ENCODE measurements at places on chromosomes 7 and 10.
A peak's percentile ranks its signal among the peaks of the same experiment; 100 is the strongest.

DNA sequence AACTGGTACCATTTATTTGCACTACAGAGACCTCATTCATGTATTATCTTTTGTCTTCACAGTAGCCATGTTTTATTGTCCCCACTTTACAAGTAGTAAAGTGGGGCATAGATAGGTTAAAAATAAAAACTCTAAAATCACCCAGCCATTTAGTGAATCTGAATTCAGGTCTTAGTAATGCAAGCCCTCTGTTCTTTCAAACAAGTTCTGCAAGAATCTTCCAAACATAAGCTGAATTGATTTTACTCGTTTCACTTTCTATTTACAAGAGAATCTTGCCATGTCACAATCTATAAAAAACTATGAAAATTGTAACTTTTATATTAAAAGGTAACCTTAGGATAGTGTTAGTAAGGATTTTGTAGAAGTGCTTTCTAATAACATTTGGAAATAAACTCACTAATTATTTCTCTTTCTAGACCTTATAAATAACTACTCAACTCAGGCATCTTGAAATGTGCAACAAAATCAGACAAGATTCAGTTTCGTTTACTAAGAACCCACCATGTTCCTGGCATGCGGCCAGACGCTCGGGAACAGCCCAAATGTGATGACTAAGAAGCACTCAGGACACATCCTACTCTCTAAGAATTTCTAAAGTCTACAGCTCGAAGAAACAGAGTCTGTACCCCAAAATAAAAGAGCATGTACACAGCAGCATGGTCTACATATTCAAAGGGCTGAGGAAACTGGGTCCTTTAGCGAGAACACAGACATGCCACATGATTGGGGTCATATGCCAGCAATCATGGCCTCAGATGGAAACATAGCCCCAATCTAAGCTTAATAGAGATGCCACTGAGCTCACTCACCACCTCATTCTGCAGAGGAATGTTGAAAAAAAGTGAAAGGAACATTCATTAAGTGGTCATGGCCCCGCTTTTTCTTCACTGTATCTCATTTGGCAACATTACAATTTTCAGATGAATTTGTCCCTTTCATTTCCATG is 167.6 kb downstream of the AMPH start:
- no peak overlapping the region for H3K27ac ChIP-seq
- no peaks in the 10 kb centered on the region for H3K27me3 ChIP-seq
- no peak overlapping the region for H3K4me3 ChIP-seq
- H3K4me1 ChIP-seq: no peaks in the 10 kb centered on the region

GRCh38 chr10:87578160-87578841 is 73.6 kb downstream of the MINPP1 start:
- no peak for DNase-seq
- H3K4me3 ChIP-seq: no peak overlapping the region
- no peak overlapping the region for H3K27ac ChIP-seq
- no peaks in the 10 kb centered on the region for H3K36me3 ChIP-seq

DNA sequence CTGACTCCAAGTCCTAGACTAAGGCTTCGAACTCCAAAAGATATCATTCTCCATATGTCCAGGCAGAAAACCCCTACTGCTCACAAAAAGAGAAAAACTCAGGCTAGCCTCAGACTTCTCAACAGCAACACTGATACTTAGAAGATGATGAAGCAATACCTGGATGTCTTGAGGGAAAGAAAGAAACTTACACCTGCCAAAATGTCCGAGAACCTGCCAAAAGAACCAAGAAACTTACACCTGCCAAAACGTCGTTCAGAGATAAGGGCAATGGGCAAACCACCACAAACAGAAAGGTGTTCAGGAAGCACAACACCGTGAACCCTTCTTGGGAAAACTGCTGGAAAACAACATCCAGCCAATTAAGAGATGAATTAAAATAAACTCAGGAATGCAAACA is 15.3 kb downstream of the ABLIM1 start:
- H3K27me3 ChIP-seq: no peaks in the 10 kb centered on the region
- peaks cover 19% of the 10 kb centered on the region for H3K4me1 ChIP-seq
- no peak overlapping the region for H3K27ac ChIP-seq

DNA sequence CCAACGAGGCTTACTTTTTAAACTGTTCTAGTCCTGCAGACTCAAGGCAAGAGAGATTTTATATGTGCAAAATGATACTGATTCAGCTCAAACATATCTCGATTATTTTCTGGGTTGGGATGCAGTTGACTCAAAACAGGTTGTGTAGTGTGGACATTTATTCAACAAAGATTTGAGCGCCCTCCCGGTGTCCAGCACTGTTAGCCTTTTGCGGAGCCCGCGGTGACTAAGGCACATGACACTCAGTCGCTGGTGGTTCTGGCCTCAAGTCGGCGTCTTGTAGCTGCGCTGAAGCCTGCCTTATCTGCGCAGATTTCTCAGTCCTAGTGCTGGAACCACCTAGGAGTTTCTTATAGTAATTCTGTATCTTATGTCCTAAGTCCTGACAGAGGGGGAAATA is 938 bp upstream of the CADPS2 start:
- peak overlapping the region; percentile 73 for H3K4me3 ChIP-seq
- no peaks in the 10 kb centered on the region for H3K36me3 ChIP-seq
- DNase-seq: no peak
- H3K27me3 ChIP-seq: peaks cover 23% of the 10 kb centered on the region

DNA sequence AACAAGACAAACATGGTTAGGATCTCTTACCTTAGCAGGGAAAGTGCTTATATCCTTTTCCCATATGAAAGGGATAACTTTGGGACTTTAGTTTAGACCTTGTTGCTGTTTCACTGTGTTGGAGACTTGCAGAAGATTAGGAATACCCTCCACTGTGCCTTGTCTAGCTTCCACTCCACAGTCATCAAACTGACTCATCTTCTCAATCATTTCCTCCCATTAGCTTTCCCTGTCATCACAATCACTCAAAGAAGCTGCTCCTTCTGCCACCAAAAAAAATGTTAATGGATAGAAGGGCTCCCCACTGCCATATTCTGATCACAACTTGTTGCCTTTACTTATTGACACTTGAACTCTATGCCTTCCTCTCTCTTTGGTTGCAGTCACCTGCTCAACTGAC is 16.8 kb downstream of the GNG11 start:
- H3K4me1 ChIP-seq: no peaks in the 10 kb centered on the region
- H3K4me3 ChIP-seq: no peak overlapping the region
- DNase-seq: no peak
- no peaks in the 10 kb centered on the region for H3K36me3 ChIP-seq
- peaks cover 4% of the 10 kb centered on the region for H3K27me3 ChIP-seq

- DNase-seq: no peak
- H3K27me3 ChIP-seq: peaks cover 5% of the 10 kb centered on the region
- peaks cover 10% of the 10 kb centered on the region for H3K4me1 ChIP-seq
- H3K36me3 ChIP-seq: no peaks in the 10 kb centered on the region
Observed at GRCh38 chr7:156927571-156928405, 21.7 kb upstream of the NOM1 start.

DNA sequence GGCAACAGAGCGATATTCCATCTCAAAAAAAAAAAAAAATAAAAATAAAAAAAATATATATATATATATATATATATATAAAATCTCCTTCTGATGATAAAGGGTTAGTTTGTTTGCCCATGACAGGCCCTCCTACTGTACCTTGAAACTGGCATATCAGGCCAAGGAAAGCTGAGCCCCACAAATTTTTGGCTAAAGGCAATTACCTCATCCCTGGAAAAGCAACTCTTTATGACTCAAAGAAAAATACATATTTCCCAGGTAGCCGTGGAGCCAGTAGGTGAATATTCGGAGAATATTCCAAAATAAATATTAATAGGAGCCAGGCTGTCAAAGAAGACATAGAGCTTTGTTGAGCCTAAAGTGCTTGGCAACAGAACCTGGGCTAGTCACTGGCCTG is 245.1 kb downstream of the GALNT17 start:
- no peaks in the 10 kb centered on the region for H3K36me3 ChIP-seq
- no peaks in the 10 kb centered on the region for H3K27me3 ChIP-seq
- H3K4me3 ChIP-seq: no peak overlapping the region

DNA sequence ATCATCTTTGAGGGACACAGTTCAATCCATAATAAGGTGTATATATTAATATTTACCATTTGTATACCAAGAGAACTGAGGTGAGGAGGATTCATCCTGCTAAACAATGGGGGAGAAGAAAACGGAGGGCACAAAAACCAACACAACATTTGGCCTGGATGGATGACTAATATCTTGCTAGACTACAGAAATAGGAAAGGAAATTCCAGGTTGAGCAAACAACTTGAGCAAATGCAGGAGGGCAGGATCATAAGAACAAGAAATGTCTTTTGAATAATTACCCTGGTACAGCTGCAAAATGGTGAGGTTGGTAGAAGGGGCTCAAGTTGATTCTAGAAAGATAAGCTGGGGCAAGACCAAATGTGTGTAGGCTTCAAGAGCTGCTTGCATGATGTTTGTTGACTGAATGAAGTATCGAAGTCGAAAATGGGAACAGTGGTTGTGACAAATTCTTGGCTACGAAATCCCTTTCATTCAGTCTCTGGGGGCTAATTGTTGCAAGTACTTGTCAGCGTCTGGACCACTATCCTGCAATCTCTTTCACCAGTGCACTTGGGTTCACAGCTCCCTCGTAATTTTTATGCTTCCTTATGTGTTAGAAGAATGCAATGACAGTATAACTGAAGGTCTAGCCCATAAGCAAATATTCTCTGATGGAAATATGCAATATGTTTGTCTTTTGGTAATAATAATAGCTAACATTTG is 176.2 kb downstream of the PTEN start:
- H3K27ac ChIP-seq: no peak overlapping the region
- no peaks in the 10 kb centered on the region for H3K27me3 ChIP-seq
- no peaks in the 10 kb centered on the region for H3K36me3 ChIP-seq
- H3K4me3 ChIP-seq: no peak overlapping the region
- no peak for DNase-seq

- H3K4me1 ChIP-seq: no peaks in the 10 kb centered on the region
- no peak overlapping the region for H3K4me3 ChIP-seq
- DNase-seq: no peak
- H3K27me3 ChIP-seq: no peaks in the 10 kb centered on the region
- no peaks in the 10 kb centered on the region for H3K36me3 ChIP-seq
- H3K27ac ChIP-seq: no peak overlapping the region
Observed at GRCh38 chr7:155992107-155992506, 179.8 kb upstream of the SHH start.

DNA sequence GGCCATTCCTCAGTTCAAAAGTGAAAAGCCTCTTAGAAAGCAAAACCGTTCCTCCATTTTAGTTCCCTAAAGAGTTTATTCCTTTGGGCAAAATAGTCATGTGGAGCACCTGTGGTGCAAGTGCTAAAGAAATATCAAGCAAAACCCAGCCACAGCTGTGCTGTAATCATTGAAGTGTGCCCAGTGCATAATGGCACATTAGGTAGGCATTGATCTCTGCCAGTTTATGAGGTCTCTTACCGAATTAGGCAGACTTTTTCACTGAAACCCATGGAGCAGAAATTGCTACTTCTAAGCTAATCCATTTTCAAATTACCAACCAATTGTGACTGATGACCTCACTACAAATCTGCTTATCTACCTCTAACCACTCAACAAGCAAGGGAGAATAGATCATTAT is 97.2 kb upstream of the SEMA3A start:
- no peaks in the 10 kb centered on the region for H3K36me3 ChIP-seq
- H3K27ac ChIP-seq: no peak overlapping the region
- no peaks in the 10 kb centered on the region for H3K27me3 ChIP-seq
- no peaks in the 10 kb centered on the region for H3K4me1 ChIP-seq
- no peak overlapping the region for H3K4me3 ChIP-seq

DNA sequence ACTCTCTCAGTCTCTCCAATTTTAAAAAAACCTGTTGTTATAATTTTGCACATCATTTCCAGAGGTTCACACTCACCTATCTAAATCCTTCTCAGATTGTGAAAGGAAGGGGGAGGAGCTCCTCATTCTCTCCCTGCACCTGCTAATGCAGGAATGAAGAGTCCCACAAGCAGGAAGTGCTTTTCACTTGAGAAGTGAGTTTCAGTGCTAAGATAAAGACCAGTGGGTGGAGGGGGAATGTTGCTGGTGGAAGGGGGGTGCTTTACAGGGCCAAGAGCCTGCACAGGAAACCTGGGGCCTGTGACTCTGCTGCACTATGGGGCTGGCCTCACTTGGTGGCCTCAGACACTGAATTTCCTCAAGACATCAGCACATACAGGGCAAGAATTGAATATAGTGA is 176.4 kb downstream of the PTPN20 start:
- no peaks in the 10 kb centered on the region for H3K27me3 ChIP-seq
- no peaks in the 10 kb centered on the region for H3K4me1 ChIP-seq
- H3K36me3 ChIP-seq: no peaks in the 10 kb centered on the region
- no peak overlapping the region for H3K4me3 ChIP-seq

- H3K4me1 ChIP-seq: no peaks in the 10 kb centered on the region
- H3K27ac ChIP-seq: no peak overlapping the region
Observed at GRCh38 chr10:115566867-115567266, 473.7 kb downstream of the ATRNL1 start.

GRCh38 chr10:86167121-86167761 is 199.4 kb downstream of the GRID1 start:
- H3K4me1 ChIP-seq: no peaks in the 10 kb centered on the region
- no peak overlapping the region for H3K4me3 ChIP-seq
- H3K36me3 ChIP-seq: no peaks in the 10 kb centered on the region
- DNase-seq: no peak
- H3K27me3 ChIP-seq: no peaks in the 10 kb centered on the region

GRCh38 chr7:7923818-7924217 is 44.8 kb upstream of the GLCCI1 start:
- no peaks in the 10 kb centered on the region for H3K36me3 ChIP-seq
- no peak for DNase-seq
- no peak overlapping the region for H3K4me3 ChIP-seq
- H3K27me3 ChIP-seq: no peaks in the 10 kb centered on the region
- H3K27ac ChIP-seq: no peak overlapping the region

GRCh38 chr10:123548770-123549169 is 117.4 kb upstream of the GPR26 start:
- H3K36me3 ChIP-seq: no peaks in the 10 kb centered on the region
- H3K27ac ChIP-seq: no peak overlapping the region
- peaks cover 3% of the 10 kb centered on the region for H3K27me3 ChIP-seq
- no peak for DNase-seq

DNA sequence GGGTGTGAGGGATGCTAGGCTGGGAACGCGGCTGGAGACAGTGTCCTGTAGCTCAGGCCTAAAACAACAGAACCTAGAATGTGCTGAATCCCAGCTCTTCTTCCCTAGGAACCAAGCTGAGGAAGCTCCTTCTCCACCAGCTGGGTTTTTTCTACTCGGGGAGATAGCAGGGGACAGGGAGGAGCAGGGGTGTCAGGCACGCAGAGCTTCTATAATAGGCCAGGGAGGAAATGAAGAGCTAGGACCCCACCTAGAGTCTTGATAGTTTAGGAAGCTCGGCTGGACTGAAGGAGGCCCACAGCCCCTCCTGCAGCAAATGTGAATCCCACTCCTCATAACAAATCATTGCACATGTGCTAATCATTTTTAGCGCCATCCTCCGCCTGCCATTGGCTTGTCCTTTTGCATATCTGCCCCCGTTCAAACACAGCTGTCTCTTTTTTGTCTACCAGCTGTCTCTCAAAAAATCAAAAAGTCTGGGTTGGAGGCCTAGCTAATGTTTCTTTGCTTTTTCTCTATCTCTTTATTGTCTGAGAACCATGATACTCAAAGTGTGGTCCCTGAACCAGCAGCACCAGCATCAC is 24.1 kb upstream of the FAM180A start:
- DNase-seq: no peak
- no peaks in the 10 kb centered on the region for H3K36me3 ChIP-seq
- H3K27me3 ChIP-seq: no peaks in the 10 kb centered on the region
- no peak overlapping the region for H3K4me3 ChIP-seq
- no peaks in the 10 kb centered on the region for H3K4me1 ChIP-seq

GRCh38 chr10:122282909-122283308 is 11.8 kb downstream of the BTBD16 start:
- H3K27ac ChIP-seq: no peak overlapping the region
- H3K4me1 ChIP-seq: peaks cover 40% of the 10 kb centered on the region
- no peaks in the 10 kb centered on the region for H3K36me3 ChIP-seq
- no peaks in the 10 kb centered on the region for H3K27me3 ChIP-seq
- no peak for DNase-seq
- H3K4me3 ChIP-seq: no peak overlapping the region

Data from keratinocyte (primary cell).